ENCODE measurements at places on chromosomes 12 and 14.

GRCh38 chr14:94769391-94770250 lies at the start of gene GSC:
TSS of gene GSC (minus strand) at chr14:94770113. CDS start at chr14:94770015, 98 bp downstream.
- no peak for DNase-seq

DNA sequence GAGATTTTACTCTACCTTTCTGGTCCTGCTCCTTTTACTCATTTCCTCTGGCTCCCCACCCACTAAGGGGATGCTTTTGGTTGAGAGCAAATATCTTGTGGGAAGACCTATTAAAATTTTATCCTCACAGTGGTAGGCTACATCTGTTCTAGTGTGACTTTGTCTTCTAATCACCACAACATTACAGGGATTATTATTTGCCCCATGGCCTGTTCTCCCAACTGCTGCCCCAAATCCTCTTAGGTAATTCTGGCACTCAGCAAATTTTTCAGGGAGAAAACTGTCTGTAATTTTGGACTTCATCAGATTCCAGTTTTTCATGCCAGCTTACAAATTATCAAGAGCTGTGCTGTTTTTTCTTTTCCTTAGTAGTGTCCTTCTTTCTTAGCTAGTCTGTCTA lies 172.3 kb downstream of the GPHN start:
- DNase-seq = no peak

DNA sequence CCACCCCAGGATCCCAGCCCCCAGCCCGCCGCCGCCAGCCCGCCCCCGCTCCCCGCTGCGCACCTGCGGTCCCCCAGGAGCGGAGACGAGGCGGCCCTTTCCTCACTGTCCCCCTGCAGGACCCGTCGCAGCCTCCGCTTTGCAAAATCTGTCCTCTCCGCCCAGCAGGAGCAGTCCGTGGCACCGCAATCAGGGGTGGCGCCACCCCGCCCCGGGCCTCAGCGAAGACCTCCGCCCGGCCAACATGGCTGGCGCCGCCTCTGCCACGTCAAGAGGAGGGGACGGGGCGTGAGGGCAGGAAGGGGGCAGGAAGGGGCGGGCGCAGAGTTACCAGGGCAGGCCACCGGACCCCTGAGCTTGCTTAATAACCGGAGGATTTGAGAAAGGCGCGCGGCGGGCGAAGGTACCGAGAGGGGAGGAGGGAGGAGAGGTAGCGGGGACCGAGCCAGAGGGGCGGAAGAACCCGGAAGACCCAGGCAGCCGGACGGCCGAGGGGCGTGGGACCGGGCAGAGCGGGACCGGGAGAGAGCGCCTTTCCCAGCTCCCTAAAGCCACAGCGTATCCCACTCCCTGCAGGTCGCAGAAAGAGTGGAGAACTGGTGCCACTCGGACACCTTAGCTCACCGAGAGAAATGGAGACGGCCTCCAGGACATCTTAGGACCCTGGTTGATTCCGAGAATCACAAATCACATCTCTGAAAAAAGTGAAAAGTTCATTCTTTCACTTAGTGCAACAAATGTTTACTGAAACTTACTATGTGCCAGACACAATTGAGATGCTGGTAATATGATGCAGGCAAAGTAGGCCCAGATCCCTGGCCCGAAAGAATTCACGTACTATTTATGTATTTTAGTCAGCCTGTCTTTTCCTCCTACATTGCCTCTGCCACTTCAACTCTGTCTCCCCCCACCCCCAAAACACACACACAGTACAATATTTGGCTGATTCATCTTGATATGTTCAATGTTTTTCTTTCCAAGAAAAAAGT lies at the start of gene SEC23A:
SEC23A (minus strand) TSS at position 267 of the 989 bp plus-strand sequence. CDS start 7,117 bp downstream, outside the sequence.
- DNase-seq = peak; percentile 89

- DNase-seq = no peak
Measured at GRCh38 chr14:87542288-87542687, 450.7 kb downstream of the GALC start.

- DNase-seq = no peak
Measured at GRCh38 chr12:42508913-42509460, 80.6 kb downstream of the PRICKLE1 start.

- no peak for DNase-seq
Measured at GRCh38 chr14:63200035-63200740, 4.1 kb upstream of the RHOJ start.

GRCh38 chr14:68466491-68466977 lies 326.3 kb downstream of the ZFP36L1 start:
- no peak for DNase-seq

DNA sequence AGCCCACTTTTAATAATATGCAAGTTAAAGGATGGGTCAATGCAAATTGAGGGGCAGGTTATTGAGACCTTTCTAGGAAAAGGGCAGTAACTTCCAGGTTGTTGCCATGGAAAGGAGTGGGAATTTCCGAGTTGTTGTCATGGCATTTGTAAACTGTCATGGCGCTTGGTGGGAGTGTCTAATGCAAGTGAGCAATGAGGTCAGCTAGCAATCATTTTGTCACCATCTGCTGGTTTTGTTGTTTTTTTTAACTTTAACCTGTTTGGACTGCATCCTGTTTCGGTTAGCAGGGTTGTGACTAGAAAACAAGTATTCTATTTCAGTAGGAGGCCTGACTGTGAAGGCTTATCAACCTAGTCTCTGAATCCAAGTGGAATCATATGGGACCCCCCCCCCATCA lies 85.8 kb upstream of the TSPAN11 start:
- DNase-seq = no peak

DNA sequence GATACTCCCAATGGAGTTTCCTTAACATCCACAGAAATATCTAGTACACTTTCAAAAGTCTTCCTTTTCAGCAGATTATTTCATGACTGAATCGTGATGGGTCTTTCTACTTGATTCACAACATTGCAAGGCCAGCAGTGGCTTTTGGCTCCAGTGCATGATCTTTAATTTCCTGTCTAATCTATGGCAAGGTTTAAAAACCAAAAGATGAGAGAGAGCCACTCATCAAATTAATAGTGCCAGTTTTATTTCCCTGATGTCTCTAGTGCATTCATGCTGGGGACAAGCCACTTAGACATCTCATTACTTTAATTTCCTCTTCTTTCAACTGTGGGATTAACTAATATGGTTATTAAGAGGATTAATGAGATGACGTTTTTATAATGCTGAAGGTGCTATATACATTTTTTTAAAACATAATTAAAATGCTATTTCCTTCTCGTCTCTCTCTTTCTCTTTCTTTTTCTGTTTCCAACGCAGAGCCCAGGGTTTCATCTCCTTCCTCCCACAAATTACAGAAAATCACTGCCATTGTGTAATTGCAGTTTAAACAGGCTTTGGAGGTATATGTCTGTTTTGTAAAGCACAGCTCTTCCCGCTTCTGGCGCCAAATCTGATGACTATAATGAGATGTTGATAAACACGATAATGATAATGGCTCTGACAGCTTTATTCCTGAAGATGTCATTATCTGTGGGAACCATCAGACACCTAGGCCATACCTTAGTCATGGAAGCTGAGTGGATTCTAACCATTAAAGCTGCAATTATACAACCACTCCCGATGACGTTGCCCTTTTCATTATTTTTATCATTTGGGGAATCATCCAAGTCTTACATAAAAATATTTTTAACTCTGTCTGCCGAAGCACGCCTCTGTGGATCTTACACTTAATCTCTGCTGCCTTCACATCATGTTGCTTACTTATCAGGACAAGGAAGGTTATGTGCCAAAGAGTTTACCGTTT lies 103.1 kb upstream of the PPM1H start:
- no peak for DNase-seq

Data from stimulated activated CD4-positive, alpha-beta T cell treated with anti-CD3 and anti-CD28 coated beads, Interleukin-2, amount 100 ng/mL, for 24 hours (primary cell).